H7 (cell line): ENCODE measurements at places on chromosomes 12 and 14. TPM values are rescaled to one million over a fixed set of nuclear protein-coding genes. Genes with fewer than 3 reads are reported as not detected.

GRCh38 chr12:40903040-40903439 is 210.8 kb downstream of the CNTN1 start:
- DNase-seq: no peak

- DNase-seq: no peak
These were observed 29.0 kb upstream of the SRGAP1 start for GRCh38 chr12:63815482-63815852.

TNS2 gene
- 7.6 and 8.7 TPM in 2 replicates for total RNA-seq

- DNase-seq: no peak
These were observed 133.7 kb downstream of the TMEM30B start for GRCh38 chr14:61147381-61147821.

GRCh38 chr12:12338527-12339168 is 11.4 kb downstream of the MANSC1 start:
- no peak for DNase-seq

DNA sequence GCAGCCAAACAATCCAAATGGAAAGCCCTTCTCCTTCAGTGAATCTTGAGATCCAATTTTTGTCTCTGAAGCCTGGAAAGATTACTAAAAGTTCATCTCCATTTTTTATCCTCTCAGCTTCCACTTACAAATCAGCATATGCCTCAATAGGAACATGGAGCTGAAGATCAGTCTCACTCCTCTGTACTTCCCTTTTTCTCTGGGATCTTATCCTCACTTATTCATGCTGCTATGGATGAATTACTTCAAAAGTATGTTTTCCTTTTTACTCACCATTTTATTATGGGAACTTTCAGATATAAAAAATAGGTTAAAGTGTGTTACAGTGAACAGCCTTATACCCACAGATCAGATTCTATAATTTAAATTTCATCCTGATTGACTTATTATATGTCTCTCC is 14.4 kb upstream of the NTF3 start:
- no peak for DNase-seq

- peak; percentile 91 for DNase-seq
These were observed 862 bp downstream of the CRIP2 start for GRCh38 chr14:105475269-105476096.

GRCh38 chr14:93269341-93270068 is 62.4 kb downstream of the UBR7 start:
- DNase-seq: peak; percentile 10

DNA sequence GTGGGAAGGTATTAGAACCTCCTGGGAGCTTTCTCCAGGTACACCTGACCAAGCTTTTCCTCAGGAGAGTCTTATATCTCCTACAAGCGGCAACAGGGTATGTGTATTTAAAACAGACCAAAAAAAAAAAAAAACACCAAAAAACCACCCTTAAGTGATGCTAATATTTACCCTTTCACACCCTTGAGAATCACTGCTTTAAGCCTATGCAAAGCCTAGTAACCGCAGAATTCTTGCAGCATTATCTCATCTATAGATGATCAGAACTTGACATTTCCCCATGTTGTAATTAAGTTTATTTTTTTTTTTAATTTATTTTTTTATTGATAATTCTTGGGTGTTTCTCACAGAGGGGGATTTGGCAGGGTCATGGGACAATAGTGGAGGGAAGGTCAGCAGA is 19.3 kb downstream of the ZNF641 start:
- no peak for DNase-seq

DNA sequence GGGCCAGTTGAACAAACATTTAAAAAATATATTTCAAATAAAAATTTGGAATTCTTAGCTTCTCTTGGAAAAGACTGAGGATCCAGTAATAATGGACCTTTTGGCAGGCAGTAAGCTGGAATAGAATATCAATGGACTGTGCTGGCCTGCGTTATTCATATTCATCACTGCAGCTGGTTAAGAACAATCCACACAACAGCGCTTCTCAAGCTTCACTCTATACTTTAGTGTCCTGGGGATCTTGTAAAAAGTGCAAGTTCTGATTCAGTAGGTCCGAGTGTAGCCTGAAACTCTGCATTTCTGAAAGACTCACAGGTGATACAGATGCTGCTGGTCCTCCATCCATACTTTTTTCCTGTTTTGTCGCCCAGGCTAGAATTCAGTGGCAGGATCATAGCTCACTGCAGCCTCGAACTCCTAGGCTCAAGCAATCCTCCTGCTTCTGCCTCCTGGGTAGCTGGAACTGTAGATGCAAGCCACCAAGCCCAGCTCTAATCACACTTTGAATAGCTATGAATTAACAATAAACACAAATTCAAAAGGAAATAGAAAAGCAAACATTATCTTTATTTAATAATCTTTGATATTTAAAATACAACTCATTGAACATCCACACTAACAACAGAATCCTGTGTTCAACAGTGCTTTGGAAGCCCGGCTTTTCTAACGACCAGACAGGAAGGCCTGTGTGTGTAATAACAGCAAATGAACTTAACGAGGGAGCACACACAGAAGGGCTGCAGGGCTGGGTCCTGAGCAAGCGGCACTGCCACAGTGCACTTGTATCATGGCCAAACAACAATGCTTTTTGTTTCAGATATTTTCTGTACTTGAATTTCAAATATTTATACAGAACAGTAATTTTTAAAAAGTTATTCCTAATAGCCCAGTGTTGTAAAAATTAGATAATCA is 18.4 kb upstream of the TRIP11 start:
- DNase-seq: peak; percentile 19

- no peak for DNase-seq
These were observed 9.7 kb upstream of the MAGOHB start for GRCh38 chr12:10623131-10623530.

DNA sequence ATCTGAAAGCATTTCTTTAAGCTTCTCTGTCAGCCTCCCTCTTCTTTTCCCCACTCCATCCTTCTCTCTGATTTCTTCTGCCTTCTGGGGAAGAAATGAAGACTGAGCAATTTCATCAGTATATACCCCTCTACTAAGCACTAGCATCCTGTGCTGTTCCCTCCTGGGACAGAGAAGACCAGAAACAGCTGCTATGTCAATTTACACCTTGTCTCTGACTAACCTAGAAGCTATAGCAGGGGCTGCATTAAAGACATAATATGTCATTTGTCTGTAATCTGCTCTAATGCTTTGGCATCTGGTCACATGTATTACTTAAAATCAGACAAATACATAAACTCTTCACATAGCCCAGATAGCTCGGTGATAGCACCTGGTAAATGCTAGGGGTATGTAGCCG is 296.9 kb downstream of the PAWR start:
- DNase-seq: no peak

DNA sequence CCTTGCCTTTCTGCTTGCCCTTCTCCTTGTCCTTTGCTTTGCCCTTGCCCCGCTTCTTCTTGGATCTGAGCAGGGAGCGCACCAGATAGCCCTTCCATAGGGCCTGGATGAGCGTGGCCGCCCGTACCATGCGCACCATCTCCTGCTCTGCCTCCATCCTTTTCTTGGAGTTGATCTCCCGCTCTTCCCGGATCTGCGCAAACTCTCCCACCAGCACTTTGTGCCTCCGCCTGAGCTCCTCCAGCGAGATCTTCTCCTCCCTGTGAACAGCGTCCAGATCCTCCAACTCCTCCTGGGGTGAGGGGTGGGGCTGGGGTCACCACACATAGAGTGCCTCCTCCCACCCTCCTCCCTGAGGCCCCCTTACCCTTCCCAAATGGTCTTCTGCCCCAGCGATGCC is 10.1 kb downstream of the RITA1 start:
- DNase-seq: no peak

ACSM4 gene
- 1.9 and 10.9 TPM in 2 replicates for total RNA-seq

DNA sequence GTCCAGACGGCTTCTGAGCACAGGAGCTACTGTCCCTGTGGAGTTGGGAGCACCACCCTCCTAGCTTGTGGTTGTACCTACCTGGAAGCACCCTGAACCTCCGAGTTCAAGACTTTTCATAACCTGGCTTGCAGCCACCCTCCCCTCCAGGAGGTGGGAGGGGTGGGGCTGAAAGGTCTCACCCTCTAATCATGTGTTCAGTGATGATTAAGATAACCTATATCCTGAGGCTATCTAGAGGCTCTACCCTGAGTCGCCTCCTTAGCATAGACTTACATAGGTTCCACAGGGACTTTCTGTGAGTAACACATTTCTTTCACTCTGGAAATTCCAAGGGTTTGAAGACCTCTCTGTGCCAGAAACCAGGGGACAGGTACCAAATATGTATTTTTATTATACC is 146.5 kb downstream of the CFAP54 start:
- no peak for DNase-seq

KLC1 gene
- 123 and 131 TPM in 2 replicates for total RNA-seq

- DNase-seq: no peak
These were observed 145.0 kb downstream of the RIMBP2 start for GRCh38 chr12:130571089-130571488.

- DNase-seq: peak; percentile 78
These were observed 24.2 kb downstream of the GOLGA3 start for GRCh38 chr12:132804426-132804861.

DNA sequence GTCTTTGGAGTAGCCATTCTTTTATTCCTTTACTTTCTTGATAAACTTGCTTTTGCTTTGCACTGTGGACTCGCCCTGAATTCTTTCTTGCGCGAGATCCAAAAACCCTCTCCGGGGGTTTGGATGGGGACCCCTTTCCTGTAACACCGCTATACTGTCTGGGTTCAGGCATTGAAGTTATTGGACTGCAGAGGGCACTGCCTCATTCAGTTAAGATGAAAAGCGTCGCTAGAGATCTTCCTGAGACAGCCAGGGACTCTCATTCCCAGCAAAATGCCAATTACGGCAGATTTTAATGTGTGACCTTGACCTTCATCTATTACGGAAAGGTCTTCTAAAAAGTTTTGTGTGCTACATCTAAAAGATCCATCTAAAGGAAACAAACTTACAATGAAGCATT is 17.3 kb upstream of the RIMKLB start:
- peak; percentile 60 for DNase-seq

- peak; percentile 65 for DNase-seq
These were observed 11.7 kb downstream of the HDAC7 start for GRCh38 chr12:47808050-47808449.

GRCh38 chr14:97219431-97220017 is 422.3 kb downstream of the VRK1 start:
- DNase-seq: peak; percentile 52

DNA sequence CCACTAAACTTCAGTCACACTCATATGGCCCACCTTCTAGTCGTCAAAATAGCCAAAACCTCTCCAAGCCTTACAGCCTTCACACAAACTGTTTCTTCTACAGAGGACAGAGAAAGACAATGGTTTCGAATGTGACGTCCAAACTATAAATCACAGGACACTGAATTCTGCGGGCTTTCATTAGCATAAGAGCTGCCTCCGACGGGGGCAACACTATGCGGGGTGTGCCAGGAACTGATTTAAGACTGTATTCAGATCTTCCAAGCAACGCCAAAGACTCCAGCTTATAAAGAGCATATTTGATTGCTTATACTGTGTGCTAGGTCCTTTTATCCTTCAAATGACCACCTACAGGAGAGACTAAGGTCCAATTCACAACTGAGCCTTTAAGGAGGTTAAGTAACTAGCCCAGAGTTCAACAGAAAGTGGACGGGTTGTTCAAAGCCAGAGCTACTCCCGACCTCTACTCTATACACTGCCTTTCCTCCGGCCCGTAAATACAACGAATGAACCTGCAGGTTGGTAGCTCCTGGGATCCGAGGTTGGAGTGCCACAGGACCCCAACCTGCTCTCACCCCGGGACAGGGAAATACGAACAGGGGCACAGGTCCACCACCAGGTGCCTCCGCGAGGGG is 575 bp downstream of the L2HGDH start:
- DNase-seq: peak; percentile 22

GRCh38 chr14:59060841-59061240 is 127.6 kb upstream of the DAAM1 start:
- no peak for DNase-seq

- no peak for DNase-seq
These were observed 56.3 kb downstream of the ABCC9 start for GRCh38 chr12:21884936-21885335.

BDKRB1 gene
- 0.41 and 1.4 TPM in 2 replicates for total RNA-seq

CCDC197 gene
- not detected in 2 replicates for total RNA-seq

CCDC175 gene
- not detected in 2 replicates for total RNA-seq

GRCh38 chr14:20429801-20430669 is 5.9 kb downstream of the KLHL33 start:
- DNase-seq: no peak
